ENCODE measurements at places on chromosomes 7 and 10. TPM values are rescaled to one million over a fixed set of nuclear protein-coding genes. Genes with fewer than 3 reads are reported as not detected.

DNA sequence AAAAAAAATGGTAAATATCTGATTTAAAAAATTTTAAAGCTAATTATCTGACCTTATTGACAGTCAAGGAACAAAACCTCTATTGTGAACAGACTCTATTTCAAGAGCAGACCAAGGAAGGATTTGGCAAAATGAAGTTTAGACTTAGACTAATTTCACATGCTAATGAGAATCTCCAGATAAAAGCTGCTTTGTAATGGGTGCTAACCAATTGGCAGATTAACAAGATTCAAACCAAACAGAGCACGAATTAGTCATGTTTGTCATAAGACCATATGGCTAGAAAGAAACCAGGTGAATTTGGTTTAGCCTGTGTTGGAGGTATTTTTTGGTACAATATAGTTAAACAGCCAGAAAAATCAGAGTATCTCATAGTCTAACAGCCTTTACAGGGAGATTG lies 429.1 kb upstream of the NFE2L3 start:
- ATAC-seq: no peak

DNA sequence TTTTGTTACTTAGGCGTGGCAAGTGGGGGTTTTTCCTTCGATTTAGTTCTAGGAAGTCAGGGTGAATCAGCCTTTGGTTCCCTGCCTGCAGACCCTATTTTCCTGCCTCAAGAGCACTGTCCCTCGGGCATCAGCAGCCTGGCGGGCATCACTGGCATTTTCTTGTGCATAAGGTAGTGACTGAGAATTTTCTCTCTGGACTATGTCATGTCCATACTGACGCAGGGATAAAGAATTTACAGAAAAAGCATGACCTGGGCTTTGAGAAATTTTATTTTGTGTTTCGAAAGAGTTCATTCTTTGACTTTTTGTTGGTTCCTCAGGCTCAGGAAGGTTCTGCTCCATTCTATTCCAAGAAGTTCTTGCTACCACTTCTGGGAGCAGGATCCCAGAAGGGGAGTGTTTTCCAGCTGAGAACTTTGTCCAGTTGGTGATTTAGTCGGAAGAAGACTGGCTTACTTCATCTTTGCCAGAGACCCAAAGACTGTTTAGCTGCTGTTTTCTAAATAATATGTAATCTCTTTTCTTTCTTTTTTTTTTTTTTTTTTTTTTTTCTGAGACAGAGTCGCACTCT lies 213.9 kb upstream of the SH2B2 start:
- no peak for ATAC-seq

TIMM23B gene
- 11.5 TPM for total RNA-seq

GIMAP7 gene
- 39.7 TPM for total RNA-seq

GRCh38 chr7:31309407-31309806 lies 31.1 kb downstream of the NEUROD6 start:
- ATAC-seq: no peak

- ATAC-seq: no peak
Observed at GRCh38 chr7:8035192-8035591, 66.6 kb downstream of the GLCCI1 start.

All from activated T-helper 17 cell treated with anti-CD3 and anti-CD28 coated beads, Interleukin-2, amount 50 U/mL, for 72 hours (primary cell).